ENCODE measurements at places on chromosomes 12 and 14. TPM values are rescaled to one million over a fixed set of nuclear protein-coding genes. Genes with fewer than 3 reads are reported as not detected.

SIX4 gene
- 24.8 TPM for total RNA-seq

TDRD9 gene
- 0.47 TPM for total RNA-seq

GMPR2 gene
- total RNA-seq = 19.7 TPM

ACOT6 gene
- total RNA-seq = not detected

WNT1 gene
- not detected for total RNA-seq

EFS gene
- 1.5 TPM for total RNA-seq

- no peak for DNase-seq
These were observed 147.6 kb downstream of the RAD51B start for GRCh38 chr14:67967206-67967605.

DNA sequence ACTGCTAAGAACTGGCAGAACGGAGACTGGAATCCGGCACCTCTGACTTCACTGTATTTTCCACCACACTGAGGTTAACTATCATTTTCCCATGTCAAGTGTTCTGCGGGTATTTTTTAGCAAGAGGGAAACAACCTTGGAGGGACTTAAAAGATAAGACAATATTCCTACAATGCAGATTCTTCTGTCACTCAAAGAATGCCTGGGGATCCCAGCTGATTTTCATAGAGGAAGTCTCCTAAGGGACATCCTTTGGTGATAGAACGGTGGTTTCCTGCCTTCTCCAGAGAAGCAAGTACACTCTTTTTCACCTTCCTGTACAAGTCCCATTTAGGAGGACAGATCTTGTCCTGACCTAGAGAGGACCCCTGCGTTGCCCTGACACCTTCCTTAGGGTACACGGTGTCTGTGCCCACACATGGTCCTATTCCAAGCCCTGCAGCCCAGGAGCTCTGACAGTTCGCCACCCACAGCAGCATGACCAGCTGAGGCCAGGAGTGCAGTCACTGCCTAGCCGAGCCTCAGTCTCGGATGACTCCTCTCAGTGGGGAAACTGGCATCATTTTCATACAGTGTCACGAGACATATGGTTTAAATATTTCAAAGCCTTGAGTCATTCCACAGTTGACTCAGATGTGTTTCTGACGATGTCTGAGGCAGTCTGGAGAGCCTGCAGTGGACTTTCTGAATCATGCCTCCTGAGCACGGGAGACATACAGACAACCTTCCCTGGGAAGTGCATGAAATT is 181.3 kb upstream of the FKBP4 start:
- DNase-seq = no peak

- no peak for DNase-seq
These were observed 71.9 kb downstream of the NRXN3 start for GRCh38 chr14:78242086-78242485.

DNA sequence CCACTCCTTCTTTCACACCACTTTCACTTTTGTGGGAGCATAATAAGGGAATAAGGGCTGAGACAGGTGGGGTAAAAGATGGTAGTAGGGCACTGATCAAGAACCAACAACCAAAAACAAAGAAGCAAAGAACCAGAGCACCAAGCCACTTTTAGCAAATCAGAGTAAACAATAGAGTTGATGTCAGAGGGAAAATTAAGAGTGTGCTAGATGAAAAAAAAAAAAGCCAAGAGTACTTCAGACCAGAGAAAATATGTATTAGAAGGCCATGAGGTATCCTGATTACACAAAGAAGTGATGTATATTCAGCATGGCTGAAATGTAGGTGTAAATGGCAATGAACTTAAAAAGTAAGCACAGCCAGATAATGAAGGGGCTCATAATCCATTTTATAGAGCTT is 75.4 kb downstream of the ABCC9 start:
- DNase-seq = no peak

GRCh38 chr14:84017495-84017894 is 1512.4 kb upstream of the FLRT2 start:
- DNase-seq = no peak

DNA sequence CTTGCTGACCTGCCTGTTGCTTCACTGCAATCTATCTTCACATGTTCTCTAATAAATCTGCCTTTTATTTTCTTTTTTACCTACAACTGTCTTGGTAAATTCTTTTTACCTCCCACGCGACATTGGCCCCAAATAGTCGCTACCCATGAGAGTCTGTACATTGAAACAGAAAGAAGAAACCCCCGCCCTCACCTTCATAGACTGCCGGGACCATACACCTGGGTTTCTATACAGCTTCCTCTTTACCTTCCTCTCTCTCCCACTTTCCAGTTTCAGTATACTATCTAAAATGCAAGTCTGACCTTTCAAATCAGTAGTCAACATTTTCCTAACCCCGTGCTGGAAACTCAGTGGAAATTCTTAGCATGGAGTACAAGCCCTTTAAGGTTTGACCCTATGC is 4.8 kb downstream of the SLC8A3 start:
- no peak for DNase-seq

DNA sequence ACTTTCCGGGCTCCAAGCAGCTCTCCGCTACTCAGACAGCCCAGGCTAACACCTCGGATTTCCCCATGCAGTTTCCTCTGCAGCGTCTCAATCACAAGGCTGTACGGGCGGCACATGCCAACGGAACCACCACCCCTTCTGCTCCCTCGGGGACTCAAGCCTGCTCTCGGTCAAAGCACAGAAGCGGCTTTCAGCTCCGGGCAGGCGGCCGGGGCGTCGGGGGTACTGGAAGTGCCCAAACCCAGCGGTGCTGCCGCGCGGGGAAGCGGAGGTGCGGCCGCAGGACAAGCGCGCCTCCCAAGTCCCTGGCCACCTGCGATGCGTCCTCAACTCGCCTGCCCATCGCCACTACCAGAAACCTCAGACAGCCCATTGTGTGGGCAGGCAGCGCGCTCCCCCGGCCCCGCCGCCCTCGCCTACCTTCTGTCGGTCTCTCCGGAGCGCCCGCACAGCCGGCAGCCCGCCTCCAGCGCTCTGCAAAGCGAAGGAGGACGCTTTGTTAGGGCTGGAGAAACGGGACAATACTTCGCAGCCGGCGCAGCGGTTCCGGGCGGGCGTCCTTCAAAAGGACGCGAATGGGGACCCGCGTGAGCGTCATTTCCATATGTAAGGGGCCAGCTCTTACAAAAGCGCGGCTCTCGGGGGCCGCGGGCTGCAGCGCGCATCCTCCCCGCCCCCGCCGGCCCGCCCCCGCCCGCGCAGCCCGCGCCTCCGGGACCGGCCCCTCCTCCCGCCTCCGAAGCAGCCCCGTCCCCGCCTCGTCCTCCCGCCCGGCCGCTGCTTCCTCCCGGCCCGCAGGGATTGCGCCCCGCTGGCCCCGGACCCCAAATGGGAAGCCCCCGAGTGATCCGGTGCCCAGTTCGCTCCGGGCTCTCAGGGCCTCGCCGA is 674 bp downstream of the NIN start:
- peak; percentile 73 for DNase-seq

- DNase-seq = no peak
These were observed 1.9 kb upstream of the CNPY2 start for GRCh38 chr12:56317675-56318074.

- DNase-seq = peak; percentile 55
These were observed 18.6 kb upstream of the GALNT8 start for GRCh38 chr12:4701395-4702190.

DNA sequence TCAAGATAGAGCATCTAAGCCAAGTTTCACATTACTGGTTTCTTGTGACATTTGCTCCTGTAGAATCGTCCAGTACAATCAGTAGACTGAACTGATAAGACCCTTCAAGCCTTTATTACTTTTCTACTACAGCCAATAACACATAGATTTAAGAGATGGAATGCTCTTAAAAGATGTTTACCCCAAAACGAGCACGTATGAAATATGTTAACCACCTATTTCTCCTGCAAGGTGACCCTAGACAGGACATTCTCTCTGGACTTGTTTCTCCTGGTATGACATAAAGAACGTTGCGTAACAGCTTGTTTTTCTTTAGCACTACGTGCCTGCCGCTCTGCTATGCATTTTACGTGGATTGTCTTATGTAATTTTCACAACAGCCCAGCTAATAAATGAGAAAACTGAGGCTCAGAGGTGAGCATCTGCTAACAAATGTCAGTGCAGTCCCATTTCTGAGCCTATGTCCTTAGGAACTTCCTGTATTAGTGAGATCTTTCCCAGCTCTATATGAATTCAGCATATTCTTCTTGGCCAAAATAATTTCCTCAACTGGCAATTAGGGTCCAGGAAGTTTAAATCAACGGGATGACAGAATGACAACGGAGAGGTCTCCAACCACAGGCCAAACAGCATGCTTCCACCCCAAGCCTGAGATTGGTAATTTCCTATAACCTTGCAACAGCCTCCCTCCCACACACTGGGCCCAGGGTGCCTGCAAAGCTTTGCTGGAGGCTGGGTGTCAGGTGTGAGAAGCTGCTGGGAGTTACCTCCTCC is 3.7 kb downstream of the NFKBIA start:
- DNase-seq = peak; percentile 55

DNA sequence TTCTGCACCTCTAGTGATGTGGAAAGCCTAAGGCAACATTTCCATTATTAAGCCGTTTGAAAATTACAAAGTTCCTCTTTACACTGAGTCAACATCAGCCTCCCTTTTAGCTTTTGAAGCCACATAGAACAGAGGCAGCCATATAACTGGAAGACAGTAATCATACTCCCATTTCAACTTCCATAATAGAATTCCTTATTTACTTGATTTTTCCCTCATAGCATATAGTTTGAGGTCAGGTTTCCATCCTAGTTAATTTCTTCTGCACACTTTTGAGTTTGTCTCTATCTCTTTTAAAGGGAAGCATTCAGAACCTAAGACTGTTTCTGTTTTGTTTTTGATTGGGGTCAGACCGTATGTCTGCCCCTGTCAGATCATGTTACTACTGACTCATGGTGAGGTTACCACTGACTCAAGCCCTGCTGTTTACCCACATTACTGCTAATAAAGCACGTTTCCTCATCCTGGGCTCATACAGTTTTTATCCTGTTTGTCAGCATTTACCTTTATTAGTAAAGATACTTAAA is 161.0 kb downstream of the SLC38A4 start:
- DNase-seq = no peak

DNA sequence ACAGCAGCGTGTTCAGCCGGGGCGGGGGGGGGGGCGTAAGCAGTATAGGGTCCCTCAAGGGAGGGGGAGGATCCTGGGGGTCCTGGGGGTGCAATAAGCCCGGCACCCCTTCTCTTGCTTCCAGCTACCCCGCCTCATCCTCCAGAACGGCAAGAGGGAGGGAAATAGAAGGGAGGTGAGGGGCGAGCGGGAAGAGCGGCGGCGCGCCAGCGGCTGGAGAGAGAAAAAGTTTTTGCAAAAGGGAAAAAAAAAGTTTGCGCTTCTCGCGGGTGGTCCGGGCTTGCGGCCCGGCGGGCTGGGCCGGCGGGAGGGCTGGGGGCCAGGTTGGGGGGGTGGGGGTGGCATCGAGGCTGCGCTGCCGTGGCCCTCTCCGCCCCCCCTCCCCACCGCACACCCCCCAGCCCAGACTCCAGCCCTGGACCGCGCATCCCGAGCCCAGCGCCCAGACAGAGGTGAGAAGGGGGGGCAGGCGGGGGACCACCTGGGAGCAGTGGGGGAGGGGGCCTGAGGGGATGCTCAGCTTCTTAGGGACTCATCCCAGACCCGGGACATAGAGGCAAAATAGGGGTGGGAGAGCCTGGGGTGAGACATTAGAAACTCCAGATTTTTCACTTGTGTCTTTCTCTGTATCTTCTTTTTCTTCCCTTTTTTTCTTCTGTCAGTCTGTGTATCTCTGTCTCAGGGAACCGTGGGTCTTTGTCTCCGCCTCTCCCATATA is at the start of gene GLI1:
Gene GLI1 (plus strand): TSS at position 36 of the 718 bp plus-strand sequence. CDS start 3,907 bp downstream, outside the sequence.
- DNase-seq = no peak

DNA sequence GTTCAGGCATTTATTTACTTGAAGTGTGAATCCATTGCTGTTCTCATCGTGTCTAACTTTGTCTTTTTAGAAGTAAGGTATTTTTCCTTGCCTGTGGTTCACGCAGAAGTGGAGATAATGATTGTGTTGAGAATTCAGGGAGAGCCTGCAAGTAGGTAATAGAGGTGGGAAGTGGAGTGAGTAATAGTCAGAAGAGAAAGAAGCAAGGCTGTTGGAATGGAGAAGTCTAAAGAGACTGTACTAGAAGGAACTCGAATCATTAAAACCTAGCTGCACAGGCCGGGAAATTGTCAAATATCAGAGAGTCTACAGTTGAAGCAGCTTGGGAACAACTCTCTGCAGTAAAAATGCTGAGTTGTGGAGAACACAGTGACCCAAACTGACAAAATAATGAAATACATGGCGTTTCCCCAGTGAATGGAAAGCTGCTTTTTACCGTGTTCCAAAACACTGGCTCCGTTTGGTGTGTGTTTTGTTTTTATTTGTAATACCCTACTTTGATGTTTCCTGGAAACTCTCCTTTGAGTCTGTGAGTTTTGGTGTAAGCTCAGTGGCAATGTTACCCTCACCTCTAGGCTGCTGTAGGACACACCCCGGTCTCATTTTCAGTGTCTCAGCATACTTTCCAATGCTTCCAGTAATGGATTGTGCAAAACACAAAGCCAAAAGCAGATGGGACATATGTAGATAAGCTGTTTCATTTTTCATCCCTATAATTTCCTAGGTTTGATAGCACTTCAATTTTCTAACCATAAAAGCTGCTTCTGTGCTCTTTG is 146.6 kb downstream of the CRADD start:
- no peak for DNase-seq

DNA sequence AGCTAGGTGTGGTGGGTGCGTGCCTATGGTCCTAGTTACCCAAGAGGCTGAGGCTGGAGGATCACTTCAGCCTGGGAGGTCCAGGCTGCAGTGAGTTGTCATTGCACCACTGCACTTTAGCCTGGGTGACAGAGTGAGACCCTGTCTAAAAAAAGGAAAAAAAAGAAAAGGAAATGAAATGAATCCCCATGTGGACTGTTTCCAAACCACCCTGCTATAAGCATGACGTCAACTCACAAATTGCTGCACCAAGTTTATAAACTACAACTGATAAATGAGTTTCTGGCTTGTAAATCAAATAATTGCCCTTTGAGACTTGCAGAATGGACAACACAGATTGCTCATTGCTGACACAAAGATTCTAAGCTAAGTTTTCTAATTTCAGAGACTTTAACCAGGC is 51.0 kb upstream of the STK38L start:
- no peak for DNase-seq

- no peak for DNase-seq
These were observed 149.9 kb downstream of the FOXN3 start for GRCh38 chr14:89267163-89267562.

GRCh38 chr12:12212769-12213168 is 54.1 kb downstream of the LRP6 start:
- DNase-seq = no peak

GRCh38 chr12:108484431-108484830 is 30.6 kb upstream of the FICD start:
- DNase-seq = no peak

- no peak for DNase-seq
These were observed 614.8 kb downstream of the DIO2 start for GRCh38 chr14:79596551-79596950.

- DNase-seq = no peak
These were observed 88.1 kb upstream of the DIO3 start for GRCh38 chr14:101473045-101473729.

GRCh38 chr12:120394483-120395367 is 25.8 kb upstream of the MSI1 start:
- DNase-seq = no peak

- peak; percentile 96 for DNase-seq
These were observed at the start of gene STRAP for GRCh38 chr12:15882118-15882971. TSS of gene STRAP (plus strand) at chr12:15882387. CDS start at chr12:15882708, 321 bp downstream.

- DNase-seq = no peak
These were observed 45.0 kb upstream of the STRN3 start for GRCh38 chr14:31071151-31071550.

- no peak for DNase-seq
These were observed 243.0 kb upstream of the TMTC1 start for GRCh38 chr12:30026621-30027234.

Data from psoas muscle (tissue), 8 donors.